ENCODE measurements at places on chromosomes 3 and 15. TPM values are rescaled to one million over a fixed set of nuclear protein-coding genes. Genes with fewer than 3 reads are reported as not detected.
A peak's percentile ranks its signal among the peaks of the same experiment; 100 is the strongest.

Gene SLC7A14
- not detected for polyA plus RNA-seq

Gene PRICKLE2
- polyA plus RNA-seq: 8.5 TPM

Gene FAM81A
- 0.85 TPM for polyA plus RNA-seq

Gene RYR3
- polyA plus RNA-seq: 0.36 TPM

Gene CA12
- 16.6 TPM for polyA plus RNA-seq

Gene SLC15A2
- polyA plus RNA-seq: 5.4 TPM

DNA sequence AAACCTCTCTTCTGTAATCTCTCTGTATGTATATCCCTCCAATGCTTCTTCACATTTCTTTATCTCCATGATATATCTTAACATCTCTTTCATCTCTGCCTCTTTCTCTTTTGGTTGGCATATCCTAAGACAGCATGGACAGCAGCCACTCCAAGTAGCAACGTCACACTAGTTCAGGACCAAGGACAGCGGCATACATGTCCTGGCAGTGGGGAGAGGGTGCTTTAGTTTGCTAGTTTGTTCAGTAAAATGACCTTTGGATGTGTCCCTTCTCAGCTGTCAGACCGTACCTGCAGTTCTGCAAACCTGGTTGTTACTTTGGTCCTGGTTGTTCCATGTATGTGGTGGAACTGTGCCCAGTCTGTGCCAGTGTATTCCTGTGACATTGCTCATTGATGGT, 225.6 kb upstream of the ROPN1 start:
- peak; percentile 89 for DNase-seq

GRCh38 chr15:101623367-101624304, 28.5 kb downstream of the TM2D3 start:
- DNase-seq: no peak

DNA sequence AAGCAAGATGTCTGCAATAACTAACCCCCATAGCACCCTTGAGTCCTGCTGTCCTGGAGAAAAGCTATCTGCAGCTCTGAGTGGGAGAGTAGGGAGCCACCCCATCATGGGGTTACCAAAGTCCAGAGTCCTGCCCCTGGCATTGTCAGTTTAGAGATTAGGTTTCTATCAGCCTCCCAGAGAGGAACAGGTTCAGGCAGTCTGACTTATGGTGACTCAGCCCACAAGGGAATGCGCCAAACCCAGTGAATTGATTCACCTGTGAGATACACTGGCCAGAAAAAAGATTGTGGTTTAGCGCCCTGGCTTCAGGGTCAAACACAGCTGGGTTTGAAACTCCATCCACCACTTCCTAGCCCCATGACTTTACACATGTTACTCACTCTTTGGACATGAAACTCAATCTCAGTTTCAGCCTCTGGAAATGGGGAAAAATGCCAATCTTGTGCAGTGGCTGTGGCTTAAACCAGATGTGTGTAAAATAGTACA, 263.6 kb upstream of the HES1 start:
- peak; percentile 85 for DNase-seq

- peak; percentile 39 for DNase-seq
Observed at GRCh38 chr3:175149675-175150074, 290.5 kb downstream of the NAALADL2 start.

DNA sequence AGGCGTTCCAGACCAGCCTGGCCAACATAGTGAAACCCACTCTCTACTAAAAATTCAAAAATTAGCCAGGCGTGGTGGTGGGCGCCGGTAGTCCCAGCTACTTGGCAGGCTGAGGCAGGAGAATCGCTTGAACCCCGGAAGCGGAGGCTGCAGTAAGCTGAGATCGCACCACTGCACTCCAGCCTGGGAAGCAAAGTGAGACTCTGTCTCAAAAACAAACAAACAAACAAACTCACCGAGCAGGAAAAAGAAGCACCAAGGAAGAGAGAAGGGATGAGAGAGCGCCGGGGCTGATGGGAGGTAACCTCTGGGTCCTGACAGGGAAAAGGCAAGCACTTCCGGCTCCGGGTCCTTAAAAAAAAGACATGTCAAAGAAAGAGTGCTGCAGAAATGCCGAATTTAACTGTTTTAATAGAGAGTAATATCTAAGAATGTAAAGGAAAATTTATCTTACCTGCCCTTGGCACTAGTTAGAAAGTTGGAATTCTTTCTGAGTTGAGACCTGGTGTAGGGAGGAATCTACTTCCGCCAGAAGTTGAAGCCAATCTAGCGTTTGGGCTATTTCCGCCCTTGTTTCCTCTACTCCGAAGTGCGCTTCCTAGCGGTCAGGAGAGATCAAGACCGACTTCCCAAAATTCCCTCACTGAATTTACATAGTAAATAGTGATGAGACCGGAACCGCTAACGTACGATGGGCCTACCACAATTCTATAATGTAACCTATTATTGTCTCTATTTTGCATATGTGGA, 29.1 kb downstream of the EFCAB12 start:
- peak; percentile 94 for DNase-seq

- no peak for DNase-seq
Observed at GRCh38 chr15:40684381-40684780, 10.6 kb upstream of the RAD51 start.

DNA sequence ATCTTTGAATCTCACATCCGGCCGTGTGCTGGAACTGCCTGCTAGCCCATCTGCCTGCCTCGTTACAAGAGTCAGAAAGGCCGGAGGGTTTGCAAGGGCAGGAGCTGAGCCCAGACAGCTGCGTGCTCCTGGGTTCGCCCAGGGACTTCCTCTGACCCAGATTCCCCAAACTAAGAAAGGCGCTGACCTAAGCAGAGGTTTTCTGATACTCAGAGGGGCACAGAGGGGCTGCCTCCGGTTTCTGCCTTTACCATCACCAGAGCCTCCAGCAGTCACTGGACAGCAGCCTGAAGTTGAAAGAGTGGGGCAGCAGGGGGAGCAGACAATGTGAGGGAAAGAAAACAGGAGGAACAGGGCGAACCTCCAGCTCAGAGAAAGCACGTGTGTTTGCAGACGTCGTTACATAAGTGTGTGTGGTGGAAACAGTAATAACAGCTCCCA, 33.4 kb upstream of the RAD18 start:
- peak; percentile 52 for DNase-seq

DNA sequence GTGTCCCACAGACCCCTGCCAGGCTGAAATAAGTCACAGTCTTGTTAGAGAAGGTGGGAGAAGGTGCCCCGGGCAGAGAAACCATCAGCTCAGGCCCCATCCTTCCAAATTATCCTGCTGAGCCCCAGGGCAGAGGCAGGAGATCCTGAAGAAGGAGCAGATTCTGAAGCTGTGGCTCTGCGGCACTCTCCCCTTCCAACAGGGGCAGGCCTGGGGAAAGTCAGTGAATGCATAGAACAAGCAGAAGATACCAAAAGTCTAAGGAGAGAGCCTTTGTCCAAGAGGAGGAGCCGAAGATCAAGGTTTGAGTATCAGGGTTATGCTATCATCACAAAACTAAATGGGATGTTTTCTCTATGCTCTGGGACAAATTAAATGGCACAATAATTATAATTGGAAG, 249.3 kb downstream of the XXYLT1 start:
- no peak for DNase-seq

GRCh38 chr3:10619989-10620832, 114.8 kb upstream of the ATP2B2 start:
- no peak for DNase-seq

DNA sequence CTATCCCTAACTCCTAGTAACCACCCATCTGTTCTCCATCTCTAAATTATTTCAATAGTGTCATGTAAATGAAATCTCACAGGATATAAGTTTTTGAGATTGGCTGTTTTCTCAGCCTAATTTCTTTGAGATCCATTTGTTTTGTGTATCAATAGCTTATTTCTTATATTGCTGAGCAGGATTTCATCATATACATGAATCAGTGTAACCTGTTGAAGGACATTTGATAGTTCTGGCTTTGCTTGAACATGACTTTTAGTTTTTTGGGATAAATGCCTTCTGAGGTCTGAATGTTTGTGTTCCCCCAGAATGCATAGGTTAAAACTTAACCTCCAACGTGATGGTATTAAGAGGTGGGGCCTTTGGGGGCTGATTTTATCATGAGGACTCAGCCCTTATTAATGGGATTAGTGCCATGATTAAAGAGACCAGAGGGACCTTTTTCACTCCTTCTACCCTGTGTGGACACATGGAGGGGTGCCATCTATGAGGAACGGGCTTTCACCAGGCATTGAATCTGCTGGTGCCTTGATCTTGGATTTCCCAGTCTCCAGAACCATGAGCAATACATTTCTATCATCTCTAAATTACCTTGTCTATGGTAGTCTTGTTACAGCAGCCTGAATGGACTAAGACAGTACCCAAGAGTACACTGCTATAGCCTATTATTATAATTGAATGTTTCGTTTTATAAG, 118.3 kb downstream of the FNDC3B start:
- DNase-seq: no peak

- DNase-seq: no peak
Observed at GRCh38 chr3:64046996-64047594, 23.8 kb upstream of the PSMD6 start.

DNA sequence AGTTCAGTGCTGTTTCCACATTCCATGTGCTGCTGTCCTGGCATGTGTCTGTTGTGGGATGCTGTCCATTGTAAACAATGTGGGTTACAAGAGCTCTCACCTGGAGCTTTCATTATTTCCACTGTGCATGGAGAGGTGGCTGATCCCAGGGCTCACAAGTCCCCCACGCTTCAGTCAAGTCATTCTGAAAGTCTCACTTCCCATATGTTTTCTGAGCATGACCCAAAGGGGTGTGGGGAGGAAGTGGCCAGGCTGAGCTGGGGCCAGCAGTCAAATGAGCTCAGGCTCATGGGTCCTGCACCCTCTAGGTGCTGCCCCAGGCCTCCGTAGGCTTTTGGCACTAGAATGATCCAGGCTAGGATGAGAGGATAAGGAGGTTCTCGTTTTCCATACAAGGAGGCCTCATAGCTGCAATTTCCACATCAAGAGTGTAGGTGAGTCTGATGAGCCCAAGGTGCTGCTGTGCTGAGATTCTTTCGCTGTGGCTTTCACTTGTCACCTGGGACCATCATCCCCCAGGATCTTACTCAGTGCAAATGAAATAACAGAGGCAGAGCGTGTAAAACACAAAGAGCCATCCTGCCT, 22.0 kb downstream of the STARD5 start:
- DNase-seq: no peak

DNA sequence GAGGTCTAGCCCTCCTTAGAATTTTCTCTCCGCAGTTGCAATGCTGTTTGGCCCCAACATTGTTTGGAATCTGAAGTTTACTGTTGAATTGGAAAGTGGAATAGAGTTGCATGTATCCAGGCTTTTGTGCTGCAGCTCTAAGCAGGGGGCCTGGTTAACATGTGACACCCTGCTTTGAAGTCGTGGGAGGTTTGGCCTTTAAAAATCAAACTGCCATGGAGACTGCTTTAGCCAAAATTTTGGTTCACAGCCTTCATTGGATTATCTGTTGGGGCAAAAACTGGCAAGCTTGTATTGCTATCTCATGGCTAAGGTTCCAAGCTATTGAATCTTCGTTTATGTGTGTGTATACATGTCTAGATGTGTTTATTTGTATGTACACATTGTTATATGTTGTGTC, 15.8 kb downstream of the CYP11A1 start:
- no peak for DNase-seq

- DNase-seq: no peak
Observed at GRCh38 chr15:68423359-68424296, 8.3 kb downstream of the ITGA11 start.

DNA sequence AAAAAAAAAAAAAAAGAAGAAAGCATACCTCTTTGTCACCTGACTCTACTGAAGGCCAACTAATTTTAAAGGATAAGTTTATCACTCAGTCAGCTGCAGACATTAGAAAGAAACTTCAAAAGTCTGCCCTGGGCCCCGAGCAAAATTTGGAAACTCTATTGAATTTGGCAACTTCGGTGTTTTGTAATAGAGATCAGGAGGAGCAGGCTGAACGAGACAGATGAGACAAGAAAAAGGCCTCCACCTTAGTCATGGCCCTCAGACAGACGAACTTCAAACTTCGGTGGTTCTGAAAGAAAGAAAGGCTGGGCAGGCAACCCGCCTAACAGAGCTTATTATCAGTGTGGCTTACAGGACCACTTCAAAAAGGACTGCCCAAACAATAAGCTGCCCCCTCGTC, 18.5 kb downstream of the GLDN start:
- no peak for DNase-seq

All from hepatocyte (in vitro differentiated cells).